ENCODE measurements at places on chromosomes 1 and 21. TPM values are rescaled to one million over a fixed set of nuclear protein-coding genes. Genes with fewer than 3 reads are reported as not detected.

The TTLL7 gene
- 5.1 TPM for polyA plus RNA-seq

The ZFP69 gene
- 5.1 TPM for polyA plus RNA-seq

The MAP3K21 gene
- 11.7 TPM for polyA plus RNA-seq

The LGR6 gene
- polyA plus RNA-seq, result 0.89 TPM

The TRMT13 gene
- polyA plus RNA-seq, result 16.4 TPM

The F3 gene
- polyA plus RNA-seq, result 6.9 TPM

The MFSD2A gene
- 16.1 TPM for polyA plus RNA-seq

The LCE2B gene
- polyA plus RNA-seq, result not detected

The FCAMR gene
- polyA plus RNA-seq, result not detected

The FAM110D gene
- polyA plus RNA-seq, result 0.39 TPM

All from GM23338 (cell line).